PC-3 (cell line): ENCODE measurements at places on chromosomes 11 and 22.
A peak's percentile ranks its signal among the peaks of the same experiment; 100 is the strongest.

GRCh38 chr11:120089036-120090001 lies 48.6 kb downstream of the TRIM29 start:
- no peak for DNase-seq

DNA sequence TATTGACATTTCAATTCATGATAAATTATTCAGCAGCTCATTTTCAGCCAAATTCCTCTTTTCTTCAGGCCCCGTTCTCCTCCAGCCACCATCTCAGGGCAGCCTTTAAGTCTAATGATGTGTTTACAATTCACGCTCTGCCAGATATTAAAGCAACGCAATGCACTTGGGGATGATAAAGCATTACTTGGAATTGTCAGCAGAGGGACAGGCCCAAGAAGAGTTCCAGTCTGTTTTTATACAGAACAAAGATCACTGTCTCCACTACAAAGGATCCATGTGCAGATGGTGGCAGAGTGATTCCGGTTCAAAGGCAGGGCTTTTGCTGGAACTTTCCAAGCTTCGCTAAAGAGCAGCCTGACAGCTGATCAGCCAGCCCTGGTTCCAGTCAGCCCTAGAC lies 13.6 kb upstream of the GALNT18 start:
- DNase-seq, result no peak

DNA sequence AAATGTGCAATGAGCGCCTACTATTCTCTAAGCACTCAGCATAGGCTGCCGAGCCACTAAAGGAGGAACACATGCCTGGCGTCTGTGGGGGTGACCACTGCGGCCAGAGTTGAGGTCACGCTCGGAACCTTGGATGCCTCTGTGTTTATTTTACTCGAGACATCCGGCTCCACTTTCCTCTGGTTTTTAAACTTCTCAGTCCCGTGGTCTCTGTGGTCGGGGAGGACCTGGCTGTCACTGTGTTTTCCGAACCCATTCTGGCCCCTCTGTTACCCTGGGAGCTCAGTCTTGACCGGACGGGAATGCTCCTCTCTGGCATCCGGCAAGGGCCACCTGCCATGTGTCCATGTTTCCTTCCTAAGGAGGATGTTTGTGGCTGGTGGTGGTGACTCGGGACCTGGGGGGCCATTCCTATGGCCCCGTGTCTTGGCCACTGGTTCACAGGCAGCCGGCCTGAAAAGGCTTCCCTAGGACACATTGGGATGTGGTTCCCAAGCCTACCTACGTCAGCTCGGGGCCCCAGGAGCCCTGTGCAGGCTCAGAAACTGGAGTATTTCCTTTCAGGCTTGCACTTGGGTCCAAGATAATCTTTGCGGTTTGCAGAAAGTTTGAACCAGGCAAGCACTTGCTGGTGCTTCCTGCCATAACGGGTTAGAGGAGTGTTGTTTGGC lies 46.7 kb upstream of the PARVG start:
- DNase-seq, result no peak

DNA sequence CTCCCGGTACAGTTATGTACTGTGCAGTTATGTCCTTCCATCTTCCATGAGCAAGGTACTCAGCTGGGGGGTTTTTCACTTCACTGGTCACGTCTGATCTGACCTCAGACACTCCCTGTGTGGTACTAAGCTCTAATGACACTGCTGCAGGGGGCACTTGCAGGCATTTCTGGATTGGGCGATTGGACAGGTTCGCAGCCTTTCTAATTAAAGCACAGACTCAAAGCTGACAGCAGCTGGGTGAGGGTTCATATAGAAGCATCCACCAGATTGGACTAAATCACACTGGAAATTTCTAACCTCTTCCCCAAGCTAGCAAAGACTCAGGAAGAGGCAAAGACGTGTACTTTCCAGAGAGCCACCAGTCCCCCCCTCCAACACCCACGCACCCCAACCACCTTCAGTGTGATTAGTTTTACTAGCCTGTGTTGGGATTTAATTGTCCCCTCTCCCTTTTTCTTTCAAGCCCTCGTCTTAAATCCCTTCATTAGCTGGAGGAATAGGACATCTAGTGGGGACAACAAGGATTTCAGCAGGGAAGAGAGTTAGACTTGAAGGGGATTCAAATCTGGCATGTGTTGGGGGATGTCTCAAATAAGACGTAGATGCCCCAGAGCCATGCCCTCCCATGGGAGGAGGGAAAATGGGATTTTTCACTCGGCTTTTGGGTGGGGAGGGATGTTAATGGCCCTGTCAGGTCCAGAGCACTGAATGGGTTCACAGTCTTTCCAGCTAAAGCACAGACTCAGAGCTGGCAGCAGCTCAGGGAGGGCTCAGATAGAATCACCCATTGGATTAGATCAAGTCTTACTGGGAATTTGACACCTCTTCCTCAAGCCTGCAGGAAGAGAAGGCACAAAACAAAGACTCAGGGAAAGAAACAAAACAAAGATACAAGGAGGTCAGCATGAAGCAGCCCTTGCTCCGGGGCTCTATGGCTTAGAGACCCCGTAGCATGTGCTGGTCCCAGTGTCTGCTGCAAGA lies 10.9 kb downstream of the INS start:
- peak; percentile 65 for DNase-seq

DNA sequence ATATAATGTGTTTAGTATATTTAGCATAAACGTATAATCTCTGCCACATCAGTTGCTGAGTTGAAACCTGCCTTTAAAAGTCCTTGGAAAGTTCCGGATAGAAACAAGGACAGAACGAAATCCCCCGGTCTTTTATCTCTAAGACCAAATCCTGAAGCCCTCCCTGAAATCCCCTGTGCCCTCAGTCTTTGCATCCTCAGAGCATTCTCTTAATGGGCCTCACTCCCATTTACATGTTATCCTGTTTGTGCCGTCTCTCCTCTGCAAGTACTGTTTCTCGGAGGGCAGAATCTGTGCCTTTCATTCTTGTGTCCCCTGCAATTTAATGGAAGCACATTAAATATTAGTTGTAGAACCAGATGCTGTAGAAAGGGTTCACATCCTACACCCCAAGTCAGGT lies 56.0 kb downstream of the ZNRF3 start:
- DNase-seq, result no peak

DNA sequence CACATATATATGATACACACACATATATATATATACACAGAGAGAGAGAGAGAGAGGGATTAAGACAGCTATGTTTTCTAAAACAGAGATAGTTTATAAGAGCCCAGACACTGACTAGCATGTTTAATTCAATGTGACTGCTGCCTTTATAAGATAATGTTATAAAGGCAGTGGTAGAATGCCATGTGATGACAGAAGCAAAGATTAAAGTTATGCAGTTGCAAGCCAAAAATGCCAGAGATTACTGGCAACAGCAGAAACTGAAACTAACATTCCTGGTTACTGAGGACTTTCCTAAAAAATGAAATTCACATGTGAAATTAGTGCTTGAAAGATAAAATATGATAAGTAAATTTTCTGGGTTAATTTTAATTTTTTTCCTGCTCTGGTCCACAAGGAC lies 1888.9 kb downstream of the LRRC4C start:
- no peak for DNase-seq

DNA sequence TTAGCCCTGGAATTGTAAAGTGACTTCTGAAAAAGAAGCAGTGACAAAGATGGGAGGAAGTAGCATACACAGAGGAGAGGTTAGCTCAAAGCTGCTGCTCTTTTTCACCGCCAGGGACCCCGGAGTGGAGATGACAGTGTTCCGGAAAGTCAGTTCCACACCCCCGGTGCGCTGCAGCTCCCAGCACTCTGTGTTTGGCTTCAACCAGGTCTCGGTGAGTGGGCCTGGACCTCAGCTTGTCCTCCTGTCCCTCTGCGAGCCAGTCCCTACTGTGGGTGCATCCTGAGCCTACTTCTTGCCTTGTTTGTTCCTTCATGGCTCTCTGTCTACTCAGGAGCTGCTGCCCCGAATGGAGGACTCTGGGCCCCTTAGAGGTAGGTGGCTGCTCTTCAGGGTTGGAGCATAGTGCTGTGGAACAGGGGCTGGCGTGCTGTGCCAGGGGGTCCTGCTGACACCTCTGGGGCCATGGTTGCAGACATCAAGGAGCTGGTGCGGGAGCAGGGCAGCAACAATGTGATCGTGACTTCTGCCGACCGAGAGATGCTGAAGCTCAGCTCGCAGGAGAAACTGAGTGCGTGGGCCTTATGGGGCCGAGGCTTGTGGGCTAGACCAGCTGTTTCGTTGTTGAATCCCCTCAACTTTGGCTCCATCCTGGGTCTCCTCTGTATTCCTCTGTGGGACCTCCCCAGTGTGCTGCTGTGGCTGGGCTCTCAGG lies 1.7 kb downstream of the PCNX3 start:
- no peak for DNase-seq

DNA sequence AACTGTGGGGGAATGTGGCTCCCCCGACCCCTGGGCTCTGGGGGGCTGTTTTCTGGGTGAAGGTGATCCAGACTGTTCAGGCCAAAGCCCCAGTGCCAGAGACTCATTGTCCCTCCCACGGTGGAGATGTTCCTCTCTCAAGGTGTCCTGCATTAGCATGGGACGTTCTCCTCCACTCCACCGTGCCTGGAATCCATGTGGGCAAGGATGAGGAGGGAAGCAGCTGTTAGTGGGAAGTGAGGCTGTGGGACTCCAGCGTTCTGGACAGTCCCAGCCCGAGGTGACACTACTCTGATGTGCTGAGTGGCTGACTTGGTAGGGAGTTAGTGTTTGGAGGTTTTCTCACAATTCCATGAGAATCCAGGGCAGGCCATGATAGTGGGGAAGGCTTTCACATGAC lies 31.4 kb upstream of the CLDN5 start:
- DNase-seq, result no peak

DNA sequence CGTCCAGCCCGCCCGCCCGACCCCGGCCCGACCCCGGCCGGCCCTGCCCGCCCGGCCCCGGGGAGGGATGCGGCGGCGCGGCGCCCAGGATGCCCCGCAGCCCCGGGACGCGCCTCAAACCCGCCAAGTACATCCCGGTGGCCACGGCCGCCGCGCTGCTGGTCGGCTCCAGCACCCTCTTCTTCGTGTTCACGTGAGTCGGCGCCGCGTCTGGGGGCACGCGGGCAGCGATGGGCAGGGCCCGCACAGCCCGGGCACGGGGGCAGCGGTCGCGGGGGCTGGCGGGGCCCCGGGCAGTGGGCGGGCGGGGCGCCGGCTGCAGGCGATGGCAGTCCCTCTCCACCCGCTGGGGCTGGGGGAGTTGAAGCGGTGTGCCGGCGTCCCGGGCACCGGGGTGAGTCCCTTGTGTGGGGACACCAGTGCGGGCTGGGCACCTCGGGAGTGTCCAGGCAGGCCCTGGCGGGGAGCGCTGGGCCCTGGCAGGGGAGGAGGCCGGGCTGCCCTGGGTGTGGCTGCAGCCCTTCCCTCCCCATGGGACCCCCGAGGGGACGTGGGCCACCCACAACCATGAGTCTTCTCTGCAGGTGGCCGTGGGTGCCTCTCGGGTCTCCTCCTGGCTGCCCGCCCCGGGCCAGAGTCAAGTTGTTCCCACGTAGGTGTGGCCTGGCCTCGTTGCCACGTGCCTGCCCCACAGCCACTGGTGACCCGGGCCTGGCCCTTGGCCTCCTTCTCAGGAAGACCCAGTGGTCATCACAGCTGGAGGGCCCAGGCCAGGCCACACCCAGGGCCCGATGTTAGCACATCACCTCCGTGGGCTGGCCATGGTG lies 468 bp downstream of the ZDHHC8 start:
- no peak for DNase-seq

- DNase-seq, result no peak
These were observed 105.5 kb upstream of the TOP3B start for GRCh38 chr22:22087854-22088657.

- no peak for DNase-seq
These were observed 8.4 kb downstream of the TP53I11 start for GRCh38 chr11:44942029-44942955.

GRCh38 chr11:68206211-68206610 lies 6.9 kb downstream of the KMT5B start:
- DNase-seq, result peak; percentile 91

- DNase-seq, result peak; percentile 66
These were observed 537.4 kb upstream of the B3GAT1 start for GRCh38 chr11:134949121-134950090.

- DNase-seq, result no peak
These were observed 110.6 kb downstream of the NECTIN1 start for GRCh38 chr11:119618208-119618909.
